Fibroblast of pulmonary artery (primary cell): ENCODE measurements at places on chromosomes 4 and X.

DNA sequence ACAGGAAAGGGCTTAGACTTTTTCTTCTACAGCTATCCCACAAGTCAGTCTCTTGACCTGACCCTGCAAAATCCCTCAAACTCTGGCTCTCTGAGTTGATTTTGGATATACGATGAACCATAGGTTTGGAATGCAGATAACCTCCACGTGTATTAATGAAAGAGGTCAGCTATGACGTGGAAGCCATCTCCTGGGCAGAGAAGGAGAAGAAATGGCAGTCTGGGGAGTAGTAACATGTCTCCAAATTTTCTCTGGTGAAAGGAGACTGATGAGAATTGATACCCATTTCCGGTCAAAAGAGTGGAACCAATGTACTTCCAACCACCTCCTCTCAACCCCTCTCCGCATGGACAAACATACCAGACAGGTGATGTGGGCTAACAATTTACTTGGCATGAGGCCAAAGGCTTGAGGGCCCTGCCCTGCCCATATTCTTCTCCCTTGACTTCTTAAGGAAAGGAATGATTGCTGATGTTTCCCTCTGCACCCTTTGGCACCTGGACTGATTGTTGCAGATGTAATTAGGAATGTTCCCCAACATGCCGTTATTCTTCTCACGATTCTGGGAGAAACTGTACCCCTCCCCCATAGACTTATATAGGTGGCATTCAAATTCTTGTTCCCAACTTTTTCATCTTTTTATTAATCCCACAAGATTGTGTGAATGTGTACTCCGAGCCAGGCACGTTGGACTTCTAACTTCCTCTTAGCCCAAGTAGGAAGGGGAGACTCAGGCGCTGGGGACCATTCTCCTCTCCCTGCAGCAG is 580 bp upstream of the PLS3 start:
- peak; percentile 69 for DNase-seq

DNA sequence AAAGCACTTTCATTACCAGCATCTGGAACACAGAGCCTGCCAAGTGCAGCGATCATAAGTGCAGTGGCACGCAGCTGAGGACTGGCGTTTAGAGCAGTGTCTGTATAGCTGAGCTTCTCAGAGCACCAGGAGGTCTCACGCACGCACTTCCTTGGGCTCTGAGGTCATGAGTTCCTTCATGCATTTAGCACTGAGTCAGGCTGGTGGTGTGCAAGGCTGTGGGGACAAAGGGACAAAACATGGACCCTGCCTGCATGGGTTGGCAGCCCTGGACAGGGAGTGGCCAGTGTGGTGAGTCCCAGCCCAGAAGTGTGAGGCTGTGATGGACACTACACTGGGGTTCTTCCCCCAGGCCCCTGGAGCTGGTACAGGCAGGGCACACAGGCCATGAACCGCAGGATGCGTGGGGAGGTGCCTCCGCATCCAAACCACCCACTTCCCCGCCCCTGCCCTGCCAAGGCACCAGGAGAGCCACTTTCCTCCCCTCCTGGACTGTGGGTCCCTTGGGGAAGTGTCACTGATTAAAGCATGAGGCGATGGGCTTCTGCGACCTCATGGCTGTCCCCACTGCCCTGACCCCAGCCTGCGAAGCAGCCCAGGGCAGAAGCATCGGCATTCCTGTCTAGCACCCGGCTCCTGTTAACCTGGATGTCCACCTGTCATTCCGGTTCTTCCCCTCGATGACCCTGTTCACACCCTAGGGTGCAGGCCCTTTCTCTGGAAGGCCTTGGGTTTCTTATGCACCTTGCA is 37.2 kb upstream of the GPR78 start:
- no peak for DNase-seq

- DNase-seq: no peak
These were observed 64.6 kb upstream of the MTM1 start for GRCh38 chrX:150503898-150504219.

DNA sequence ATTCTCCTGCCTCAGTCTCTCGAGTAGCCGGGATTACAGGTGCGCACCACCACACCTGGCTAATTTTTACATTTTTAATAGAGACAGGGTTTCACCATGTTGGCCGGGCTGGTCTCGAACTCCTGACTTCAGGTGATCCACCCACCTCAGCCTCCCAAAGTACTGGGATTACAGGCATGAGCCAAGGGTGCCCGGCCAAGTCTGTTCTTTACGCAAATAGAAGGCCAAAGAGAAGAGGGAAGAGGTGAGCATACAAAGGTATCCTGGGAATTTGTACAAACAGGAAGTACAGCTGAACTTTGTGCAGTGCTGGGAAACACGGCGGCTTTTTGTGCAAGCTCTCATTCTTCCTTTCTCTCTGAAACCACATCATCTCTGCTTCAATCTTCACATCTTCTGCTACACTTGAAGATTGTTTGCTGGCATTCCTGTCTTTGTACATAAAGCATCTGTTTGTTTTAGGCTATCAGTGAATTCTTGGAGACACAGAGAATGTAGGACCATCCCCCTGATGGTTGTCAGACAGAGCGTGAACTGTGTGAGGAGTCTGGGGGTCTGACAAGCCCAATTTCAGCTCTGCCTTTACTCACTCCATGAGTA is 71.9 kb upstream of the PRSS48 start:
- DNase-seq: peak; percentile 49

- DNase-seq: no peak
These were observed 160.1 kb upstream of the LDB2 start for GRCh38 chr4:17058536-17058915.

DNA sequence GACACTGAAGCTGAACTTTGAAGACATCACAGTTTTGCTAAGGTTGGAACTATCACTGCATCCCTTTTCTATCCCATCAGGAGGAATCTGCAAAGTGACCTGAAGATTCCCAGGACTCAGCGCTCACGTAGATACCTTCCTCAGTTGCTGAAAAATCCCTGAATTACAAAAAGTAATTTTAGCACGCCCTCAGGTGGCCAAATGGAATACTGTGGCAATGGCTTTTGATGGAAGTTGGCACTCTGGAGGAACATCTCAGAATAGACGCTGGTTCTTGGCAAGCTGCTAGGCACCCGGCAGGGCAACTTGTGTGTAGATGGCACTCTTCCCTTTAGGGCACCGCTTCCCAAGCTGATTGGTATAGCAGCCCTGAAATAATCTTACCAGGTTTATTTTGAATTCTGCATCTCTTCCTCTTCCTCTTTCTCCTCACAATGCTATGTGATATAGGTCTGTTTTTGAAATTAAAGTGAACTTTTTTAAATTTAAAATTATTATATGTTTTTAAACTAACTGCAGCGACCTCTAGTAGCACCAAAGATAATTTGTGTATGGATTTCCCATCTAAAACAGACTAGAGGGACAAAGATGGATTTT is 16.3 kb upstream of the ESX1 start:
- DNase-seq: peak; percentile 46

- peak; percentile 47 for DNase-seq
These were observed 85.4 kb upstream of the GBA3 start for GRCh38 chr4:22607382-22607781.

DNA sequence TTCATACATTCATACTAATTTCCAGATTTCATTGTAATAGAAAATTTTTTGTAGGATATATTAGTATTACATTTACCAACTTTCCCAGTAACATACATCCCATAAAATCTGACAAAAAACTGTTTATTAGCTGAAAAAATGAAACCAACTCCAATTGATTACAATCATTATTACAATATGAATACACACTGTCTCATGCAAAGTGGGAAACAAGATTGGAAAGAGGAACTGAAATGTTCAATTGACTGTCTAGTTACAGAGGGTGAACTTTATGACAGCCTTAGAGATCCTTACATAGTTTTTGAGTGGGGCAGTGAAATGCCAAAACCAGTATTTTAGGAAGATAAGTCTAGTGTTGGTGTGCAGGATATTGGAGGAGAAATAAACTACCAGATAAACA is 2.3 kb upstream of the AMBN start:
- DNase-seq: no peak

DNA sequence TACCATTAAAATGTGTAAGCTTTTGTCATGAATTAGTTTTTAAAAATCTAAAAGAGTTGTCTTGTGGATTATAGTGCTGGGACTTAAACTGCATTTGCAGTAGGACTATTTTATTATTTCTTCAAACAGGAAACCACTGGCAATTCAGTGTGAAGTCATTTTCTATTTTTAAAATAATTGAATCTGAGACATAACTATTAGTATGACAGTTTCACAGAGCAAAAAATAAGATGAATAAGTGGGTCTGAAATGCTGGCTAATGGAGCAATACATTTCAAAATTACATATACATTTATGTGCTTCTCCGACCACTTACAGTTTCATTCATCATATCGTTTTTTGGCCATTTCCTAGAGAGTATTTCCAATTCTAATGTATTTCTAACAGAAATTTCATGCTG is 75.3 kb upstream of the RAPGEF2 start:
- DNase-seq: peak; percentile 19

GRCh38 chr4:3040452-3041191 is 33.7 kb downstream of the HTT-AS start:
- no peak for DNase-seq

DNA sequence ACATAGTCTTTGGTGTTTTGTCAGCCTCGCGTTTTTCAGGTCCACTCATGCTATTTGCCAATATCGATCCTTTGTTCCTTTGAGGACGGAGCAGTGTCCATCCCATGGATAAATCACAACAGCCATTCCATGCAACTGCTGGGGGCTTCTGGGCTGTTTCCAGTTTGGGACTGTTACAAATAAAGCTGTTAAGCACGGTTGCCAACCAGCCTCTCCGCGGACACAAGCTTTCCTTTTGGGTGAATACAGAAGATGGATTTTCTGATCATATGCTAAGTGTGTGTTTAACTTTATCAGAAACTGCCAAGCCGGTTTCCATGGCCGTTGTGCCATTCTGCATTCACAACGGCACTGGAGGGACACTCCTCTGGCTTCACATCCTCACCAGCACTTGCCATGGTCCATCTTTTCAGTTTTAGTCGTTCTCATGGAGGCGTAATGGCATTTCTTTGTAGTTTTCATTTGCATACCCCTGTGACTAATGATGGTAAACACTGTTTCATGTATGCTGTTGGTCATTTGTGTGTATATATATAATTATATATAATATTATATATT is 67.8 kb downstream of the ABLIM2 start:
- DNase-seq: no peak

DNA sequence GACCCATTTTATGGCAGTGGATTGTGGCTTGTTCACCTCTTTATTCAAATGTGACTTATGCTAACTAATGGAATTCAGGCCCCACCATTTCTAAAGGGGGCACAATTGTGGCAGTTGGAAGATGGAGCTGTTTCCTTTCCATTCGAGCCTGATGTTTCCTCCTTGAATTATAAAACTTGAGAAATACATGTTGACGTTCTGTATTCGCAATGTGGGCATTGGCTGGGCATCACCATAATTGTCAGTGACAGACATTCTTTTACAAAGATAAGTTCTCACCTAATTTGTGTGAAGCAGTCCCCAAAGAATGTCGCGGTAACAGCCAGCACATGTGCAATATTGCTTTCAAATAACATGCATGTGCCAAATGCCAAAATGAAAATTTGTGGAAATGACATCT is 1070.2 kb upstream of the TENM3 start:
- DNase-seq: no peak
